ENCODE measurements at places on chromosomes 4 and X.

DNA sequence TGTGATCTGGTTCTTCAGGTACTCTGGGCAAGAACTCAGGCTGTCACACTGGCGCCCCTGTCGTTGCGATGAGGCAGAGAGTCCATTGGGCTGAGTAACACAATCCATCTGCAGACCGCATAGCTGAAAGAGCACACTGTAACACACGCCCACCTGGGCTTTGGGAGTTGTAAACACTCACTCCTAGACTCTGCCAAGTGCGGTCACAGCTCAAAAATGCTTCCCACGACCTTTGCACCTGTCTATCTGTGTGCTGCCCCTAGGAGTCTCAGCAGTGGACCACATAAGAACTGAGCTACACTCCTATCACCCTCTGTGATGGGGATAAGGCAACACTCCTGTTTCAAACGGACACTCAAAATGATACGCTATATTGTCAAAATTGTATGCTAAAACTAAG is 2028.3 kb downstream of the PCDH7 start:
- no peak for DNase-seq

DNA sequence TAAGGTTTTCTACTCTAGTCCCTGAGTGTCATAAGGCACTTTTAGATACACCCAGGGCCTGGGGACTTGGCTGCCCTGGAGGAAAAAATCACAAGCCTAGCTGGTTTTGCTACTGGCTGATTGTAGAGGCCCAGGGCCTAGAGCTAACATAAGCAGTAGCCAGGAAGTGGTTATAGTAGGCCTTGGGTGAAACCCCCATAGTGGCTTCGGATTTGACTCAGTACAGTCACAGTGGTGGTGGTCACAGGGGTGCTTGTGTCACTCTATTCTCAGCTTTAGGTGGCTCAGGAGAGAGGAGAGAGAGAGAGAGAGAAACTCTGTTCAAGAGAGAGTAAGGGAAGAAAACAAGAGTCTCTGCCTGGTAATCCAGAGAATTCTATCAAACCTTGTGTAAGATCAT is 194.5 kb upstream of the EDA2R start:
- DNase-seq, result no peak

GRCh38 chr4:23245203-23245832 is 552.6 kb downstream of the GBA3 start:
- no peak for DNase-seq

GRCh38 chr4:51853027-51853682 is 10.2 kb downstream of the DCUN1D4 start:
- DNase-seq, result no peak

DNA sequence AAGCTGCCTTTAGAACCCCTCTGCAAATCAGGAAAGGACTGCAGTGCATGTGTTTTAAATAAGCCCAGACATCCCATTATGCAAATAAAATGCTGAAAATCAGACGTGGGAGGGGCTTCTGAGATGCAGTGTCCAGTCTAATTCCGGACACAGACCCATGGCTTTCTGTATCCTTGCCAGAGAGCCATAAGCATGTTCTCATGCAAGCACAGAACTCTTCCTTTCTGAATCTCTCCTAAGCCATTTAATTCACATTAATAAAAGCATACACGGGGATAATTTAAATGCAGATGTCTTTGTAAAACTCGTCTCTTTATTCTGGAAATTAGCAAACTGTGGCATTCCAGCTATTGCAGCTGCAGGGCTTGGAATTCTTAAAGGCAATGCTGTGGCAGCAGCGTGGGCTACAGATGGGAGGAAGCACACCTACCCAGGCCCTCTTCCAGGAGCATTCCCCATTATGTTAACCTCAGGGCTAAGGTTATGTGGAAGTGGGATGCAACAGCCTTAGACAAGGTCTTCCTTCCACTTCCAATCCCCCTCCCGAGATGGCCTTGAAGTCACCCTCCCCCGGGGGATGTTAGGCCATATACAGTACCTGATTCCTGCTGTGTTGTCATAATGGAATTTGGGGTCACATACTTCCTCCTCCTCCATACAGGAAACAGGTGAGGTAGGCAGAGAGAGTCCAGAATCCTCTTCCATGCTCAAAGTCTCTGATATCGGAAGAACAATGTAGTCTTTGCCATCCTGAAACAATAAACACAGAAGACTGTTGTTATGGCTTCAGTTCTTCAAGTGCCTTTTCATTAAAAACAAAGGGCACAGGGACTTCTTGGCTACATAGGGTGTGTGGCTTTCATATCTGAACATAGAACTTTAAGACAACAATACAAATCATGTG is 38.1 kb downstream of the KDR start:
- no peak for DNase-seq
